Ascending aorta (tissue), 2 donors: ENCODE measurements at places on chromosomes 3 and 15.

DNA sequence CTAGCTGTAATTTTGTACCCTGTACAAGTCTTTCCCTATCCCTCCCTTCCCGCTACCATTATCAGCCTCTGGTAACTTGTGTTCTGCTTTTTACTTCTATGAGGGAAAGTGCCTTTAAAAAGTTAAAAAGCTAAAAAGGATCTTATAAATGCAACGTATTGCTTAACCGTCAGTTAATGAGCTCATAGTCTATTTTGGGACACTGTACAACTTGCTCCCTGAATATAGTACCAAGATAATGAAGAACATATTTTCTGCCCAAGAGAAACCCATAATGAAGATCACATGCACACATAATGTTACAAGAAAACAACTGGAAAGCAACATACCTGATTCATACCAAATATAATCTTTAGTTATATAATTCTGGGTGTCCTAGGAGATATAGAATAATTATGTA lies 22.6 kb downstream of the ZIC1 start:
- DNase-seq, result no peak

GRCh38 chr3:123475786-123476185 lies 26.9 kb upstream of the ADCY5 start:
- no peak for DNase-seq

- no peak for DNase-seq
Measured at GRCh38 chr15:39066677-39067076, 502.1 kb upstream of the RASGRP1 start.

DNA sequence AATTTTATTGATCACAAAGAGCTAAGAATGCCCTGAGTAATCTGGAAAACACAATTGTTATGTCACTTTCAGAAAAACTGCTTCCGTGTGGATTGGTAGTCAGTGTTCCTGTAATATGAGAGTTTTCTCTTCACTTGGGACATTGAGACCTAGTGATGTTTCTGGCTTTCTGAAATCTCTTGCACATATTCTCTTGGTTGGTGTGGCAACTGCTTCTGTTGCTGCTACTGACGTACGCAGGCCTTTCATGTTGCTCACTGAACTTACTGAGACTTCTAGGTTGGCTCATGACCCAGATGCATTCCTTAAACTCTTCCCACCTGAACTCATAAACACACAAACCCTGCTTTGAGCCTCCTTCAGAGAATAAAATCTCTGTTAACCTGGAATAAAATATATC lies 175.0 kb upstream of the PFN2 start:
- DNase-seq, result no peak

DNA sequence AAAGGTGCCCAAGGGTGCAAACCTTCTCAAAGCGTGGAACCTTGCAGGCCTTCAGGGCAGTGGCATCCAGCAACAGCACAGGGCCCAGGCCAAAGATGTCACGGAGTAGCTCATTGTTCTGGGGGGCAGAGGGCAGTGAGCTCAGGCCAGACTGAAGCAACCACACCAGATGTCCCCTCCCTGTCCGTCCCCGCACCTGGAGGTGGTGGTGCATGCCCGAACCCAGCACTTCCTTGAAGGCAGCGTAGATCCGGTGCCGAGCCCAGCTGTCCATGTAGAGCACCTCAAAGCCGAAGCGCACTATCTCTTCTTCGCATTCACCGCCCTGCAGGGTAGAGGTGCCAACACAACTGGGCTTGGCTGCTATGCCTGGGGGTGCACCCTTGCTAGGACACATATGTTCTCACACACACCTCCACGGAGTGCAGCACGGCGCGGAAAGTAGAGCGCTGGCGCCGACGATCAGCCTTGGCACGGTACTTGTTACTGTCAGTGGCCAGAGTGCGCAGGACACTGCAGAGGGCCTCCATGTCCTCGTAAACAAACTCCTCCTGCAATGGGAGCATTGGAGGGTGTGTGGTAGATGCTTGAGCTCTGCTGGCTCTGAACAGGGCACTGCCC lies 3.7 kb downstream of the IFRD2 start:
- DNase-seq, result no peak

DNA sequence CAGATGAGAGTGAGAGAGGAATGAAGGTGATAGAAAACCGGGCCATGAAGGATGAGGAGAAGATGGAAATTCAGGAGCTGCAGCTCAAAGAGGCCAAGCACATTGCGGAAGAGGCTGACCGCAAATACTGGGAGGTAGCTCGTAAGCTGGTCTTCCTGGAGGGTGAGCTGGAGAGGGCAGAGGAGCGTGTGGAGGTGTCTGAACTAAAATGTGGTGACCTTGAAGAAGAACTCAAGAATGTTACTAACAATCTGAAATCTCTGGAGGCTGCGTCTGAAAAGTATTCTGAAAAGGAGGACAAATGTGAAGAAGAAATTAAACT lies 88.9 kb downstream of the EOMES start:
- DNase-seq, result no peak

DNA sequence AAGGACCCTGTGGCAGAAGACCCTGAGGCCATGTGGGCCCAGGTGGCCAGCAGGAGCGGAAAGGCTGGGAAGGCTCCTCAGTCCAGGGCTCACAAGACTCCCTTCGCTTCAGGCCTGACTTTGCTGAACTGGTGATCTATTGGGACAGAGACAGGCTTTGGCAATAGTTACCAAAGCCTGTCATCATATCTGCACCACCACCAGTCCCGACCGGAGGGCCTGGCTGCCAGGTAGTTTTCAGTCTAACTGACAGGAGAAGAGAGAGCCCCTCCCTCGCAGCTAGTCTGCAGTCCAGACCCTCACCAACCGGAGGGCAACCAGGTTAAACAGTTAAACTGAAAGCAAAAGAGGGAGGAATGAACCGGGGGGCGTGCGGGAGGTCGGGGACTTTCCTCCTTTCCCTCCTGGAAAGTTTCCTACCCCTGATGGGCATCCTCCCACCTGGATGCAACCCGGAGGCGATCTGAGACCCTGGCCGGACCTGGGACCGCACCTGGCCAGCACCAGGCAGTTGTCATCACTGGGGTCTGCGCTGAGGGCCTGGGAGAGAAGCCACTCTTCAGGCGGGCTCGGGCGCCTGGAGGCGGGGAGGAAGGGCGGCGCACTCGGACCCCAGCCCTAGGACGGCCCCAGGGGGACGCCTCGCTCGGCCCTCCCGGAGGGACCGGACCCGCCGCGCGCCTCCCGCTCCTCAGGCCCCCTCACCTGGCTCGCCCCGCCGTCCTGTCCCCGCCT lies 435 bp downstream of the RAB27A start:
- peak; percentile 67 for DNase-seq

DNA sequence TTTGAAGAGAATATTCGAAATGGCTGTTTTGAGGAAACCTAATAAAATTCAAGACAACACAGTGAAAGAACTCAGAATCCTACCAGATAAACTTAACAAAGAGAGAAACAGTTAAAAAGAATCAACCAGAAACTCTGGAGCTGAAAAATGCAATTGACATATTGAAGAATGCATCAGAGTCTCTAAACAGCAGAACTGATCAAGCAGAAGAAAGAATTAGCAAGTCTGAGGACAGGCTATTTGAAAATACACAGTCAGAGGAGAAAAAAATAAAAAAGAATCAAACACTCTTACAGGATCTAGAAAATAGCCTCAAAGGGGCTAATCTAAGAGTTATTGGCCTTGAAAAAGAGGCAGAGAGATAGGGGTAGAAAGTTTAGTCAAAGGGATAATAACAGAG lies 13.5 kb downstream of the C3orf33 start:
- DNase-seq, result no peak

- no peak for DNase-seq
Measured at GRCh38 chr3:111735243-111735758, 123.8 kb upstream of the PHLDB2 start.

- peak; percentile 69 for DNase-seq
Measured at GRCh38 chr15:43903864-43904290, 77.1 kb downstream of the WDR76 start.

DNA sequence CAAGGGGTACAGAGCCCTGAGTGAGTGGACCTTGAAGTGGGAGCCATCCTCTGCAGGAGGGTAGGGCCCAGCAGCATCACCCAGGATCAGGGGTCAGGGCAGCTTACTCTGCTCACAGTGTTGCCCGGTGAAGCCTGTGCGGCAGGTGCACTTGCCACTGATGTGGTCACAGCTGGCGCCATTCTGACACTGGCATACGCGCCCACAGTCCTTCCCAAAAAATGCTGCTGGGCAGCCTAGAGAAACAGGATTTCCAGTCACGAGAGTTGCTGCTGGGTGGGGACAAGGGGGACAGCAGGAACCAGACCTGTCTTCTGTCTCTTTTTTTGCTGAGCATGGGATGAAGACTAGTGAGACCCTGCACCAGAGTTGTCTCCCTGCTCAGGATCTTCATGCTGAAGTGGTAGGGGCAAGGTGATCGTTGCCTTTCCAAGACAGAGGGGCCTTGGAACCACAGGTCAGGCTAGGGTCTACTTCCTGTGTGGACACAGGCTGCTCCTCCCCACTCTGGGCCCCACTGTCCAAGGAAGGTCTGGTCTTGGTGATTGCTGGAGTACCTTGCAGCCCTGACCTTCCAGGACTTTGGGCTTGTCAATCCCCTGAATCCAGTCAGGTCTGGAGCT lies 46.9 kb downstream of the RAB11A start:
- no peak for DNase-seq

DNA sequence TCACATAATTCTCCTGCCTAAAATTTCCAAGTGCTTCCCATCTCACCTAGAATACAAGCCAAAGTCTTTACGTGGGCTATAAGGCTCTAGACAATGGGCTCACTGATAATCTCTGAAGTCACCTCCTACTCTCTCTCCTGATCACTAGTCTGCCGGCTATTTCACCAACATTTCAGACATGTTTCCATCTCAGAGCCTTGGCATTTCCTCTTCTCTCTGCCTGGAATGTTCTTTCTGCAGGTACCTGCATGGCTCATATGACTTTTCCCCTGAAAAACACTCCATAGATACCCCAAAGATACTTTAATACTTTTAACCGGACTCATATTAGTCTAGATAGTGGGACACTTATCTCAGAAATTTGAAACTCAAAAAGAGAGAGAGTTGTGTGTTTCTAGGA lies 32.7 kb downstream of the CD200 start:
- no peak for DNase-seq

GRCh38 chr3:65020281-65021160 lies 332.7 kb upstream of the ADAMTS9 start:
- no peak for DNase-seq

DNA sequence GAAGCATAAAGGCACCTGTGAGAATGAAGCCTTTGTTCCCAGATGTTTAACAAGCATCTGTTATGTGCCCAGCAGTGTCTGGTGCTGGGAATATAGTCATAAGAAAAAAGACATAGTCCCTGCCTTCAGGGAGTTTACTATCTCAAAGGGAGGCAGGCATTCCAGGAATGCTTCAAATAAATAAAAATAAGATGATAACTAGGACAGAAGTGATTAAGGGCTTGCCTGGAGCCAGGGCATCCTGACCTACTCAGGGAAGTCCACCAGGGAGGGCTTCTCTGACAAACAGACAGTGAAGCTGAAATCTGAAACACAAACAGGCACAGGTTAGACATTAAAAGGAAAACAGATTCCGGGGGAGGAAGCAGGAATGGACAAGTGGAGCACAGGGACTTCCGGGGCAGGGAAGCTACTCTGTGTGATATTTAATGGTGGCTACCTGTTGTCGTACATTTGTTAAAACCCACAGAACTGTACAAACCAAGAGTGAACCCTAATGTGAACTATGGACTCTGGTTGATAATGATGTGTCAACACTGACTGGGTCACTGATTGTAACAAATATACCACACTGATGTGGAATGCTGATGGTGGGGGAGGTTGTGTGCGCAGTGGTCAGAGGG lies 53.3 kb downstream of the ITGB5 start:
- no peak for DNase-seq

DNA sequence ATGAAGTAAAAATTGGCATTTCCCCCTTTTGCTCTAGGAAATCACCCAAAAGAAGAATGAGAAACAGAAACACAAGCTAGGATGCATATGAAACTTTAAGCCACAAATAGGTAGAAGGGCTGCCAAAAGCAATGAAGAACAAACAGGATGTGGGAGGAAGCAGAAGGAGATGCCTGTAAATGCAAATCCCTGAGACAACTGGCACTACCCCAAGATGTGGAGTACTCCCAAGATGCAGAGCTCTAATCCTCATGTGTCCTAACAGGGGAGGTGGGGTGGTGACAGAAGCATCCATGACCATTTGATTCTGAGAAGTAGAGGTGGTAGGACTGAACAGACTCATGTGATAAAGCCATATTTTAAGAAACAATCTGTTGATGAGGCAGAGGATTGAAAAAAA lies 31.9 kb upstream of the ZNF280D start:
- no peak for DNase-seq

- no peak for DNase-seq
Measured at GRCh38 chr15:96657096-96657495, 326.6 kb downstream of the NR2F2 start.

DNA sequence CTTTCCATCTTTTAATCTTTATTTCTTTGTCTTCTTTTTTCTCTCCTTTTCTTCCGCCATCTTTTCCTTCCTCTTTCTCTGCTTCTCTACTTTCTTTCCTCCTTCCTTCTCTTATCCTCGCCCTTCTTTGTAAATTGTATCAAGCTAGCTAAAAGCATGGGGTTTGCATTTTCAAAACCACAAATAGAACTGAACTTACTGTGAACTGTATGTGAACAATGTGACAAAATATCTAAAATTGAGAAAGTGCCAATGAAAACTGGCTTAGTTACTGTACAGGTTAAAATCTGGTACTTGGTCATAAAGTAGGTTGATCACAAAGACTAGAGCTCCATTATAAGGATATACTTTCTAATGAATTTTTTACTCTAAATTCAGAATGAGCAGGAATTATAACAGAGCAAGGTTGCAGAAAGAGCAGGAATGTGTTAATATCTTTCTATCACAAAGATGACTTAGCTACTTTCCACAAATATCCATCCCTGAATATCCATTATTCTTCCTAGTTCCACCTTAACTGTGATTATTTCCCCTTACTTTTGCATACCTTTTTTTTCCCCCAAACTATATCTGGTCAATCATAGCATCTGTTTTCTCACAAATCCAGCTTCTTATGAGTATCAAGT lies 122.4 kb downstream of the LSAMP start:
- no peak for DNase-seq

DNA sequence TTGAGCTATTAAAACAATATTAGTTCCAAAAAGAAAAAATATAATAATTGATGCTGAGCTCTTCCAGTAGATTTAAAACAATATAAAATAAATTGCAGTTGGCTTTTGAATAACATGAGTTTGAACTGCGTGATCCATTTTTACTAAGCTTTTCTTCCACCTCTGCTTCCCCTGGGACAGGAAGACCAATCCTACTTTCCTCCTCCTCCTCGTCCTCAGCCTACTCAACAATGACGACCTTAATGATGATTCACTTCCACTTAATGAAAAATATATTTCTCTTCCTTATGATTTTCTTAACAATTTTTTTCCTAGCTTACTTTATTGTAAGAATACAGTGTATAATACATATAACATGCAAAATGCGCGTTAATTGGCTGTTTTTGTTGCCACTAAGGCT lies 78.9 kb upstream of the THRB start:
- no peak for DNase-seq

DNA sequence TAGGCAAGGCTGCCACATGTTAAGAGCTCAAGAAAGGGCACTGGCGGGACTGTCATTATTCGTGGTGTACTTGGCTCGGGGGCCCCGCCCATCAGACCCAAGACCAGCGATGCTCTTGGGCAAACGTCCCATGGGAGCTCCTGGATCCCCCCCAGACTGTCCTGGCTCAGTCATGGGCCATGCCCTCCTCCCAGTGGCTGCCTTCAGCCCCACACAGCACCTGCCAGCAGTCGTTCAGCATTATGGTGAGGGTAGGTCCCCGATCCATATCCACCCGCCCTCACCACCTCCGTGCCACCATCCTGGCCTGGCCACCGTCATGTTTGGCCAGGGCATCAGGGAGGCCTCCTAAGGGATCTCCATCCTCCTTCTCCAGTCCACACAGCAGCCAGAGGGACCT lies 51.4 kb upstream of the IQSEC1 start:
- no peak for DNase-seq

GRCh38 chr3:12918231-12918630 lies 76.9 kb upstream of the RPL32 start:
- DNase-seq, result no peak
